ENCODE measurements at places on chromosomes 2 and 18.

DNA sequence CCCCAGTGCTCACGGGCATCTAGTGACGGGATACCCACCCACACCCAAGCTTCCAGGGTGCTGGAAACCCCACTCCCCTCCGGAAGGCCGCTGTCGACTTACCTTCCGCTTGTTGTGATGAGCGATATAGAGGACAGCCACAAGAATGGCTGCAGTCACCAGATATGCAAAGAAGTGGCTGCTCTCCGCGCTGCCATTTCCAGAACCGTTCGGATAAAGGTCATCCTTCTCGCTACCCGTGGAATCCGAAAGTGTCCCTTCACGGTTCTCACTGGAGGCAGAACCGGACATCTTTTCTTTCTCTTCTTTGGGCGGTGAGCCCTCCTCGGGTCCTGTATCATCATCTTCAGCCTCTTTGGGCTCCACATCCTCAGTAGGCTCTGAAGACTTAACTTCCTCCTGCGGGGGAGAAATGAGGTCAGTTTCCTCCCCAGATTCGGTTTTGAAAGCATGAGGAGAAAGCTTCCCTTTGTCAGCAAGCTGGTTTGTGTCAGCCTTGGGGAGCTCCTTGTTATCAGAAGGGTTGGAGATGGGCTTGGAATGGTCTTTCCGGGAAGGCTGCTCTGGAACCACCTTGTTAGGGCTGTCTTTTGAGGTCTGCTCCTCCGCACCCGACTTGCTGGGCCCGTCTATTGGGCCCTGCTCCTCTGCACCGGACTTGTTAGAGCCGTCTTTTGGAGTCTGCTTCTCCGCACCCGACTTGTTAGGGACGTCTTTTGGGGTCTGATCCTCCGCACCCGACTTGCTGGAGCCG, 1.2 kb downstream of the TGOLN2 start:
- DNase-seq, result no peak

DNA sequence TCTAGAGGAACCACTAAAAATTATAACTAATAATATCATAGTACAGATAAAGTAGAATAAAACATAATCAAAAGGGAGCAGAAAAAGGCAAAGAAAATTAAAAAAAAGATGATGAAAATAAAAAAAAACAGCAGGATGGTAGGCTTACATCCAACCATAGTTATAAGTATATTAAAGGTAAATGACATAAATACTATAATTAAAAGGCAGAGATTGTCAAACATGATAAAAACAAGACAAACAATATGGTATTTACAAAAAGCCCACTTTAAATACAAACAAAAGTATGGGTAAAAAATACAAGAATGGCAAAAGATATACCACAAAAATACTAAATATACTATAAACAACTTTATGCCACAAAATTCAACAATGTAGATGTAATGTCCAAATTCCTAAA, 24.4 kb downstream of the CCDC148 start:
- no peak for DNase-seq

GRCh38 chr2:191188550-191189093, 37.8 kb upstream of the STAT4 start:
- DNase-seq, result no peak

DNA sequence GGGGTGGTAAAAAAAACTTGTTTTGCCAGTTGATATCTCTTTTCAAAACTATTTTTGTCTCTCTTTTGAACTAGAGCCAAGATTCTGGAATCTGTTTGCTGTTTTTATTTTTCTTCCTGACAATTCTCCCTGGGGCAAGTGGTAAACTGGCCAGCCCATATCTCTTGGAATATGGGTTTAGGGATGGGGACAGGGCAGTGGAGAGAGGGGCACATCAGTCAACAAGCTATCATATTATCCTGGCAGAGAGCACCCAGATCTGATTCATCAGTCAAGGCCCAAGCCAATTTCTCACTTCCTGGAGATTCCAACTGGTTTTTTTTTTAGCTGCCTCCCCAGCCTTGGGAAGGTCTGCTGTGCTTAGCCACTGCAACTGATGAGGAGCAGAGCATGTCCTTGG, 52.3 kb downstream of the ARHGAP28 start:
- no peak for DNase-seq

- no peak for DNase-seq
These were observed 472.5 kb downstream of the PID1 start for GRCh38 chr2:228798458-228799207.

DNA sequence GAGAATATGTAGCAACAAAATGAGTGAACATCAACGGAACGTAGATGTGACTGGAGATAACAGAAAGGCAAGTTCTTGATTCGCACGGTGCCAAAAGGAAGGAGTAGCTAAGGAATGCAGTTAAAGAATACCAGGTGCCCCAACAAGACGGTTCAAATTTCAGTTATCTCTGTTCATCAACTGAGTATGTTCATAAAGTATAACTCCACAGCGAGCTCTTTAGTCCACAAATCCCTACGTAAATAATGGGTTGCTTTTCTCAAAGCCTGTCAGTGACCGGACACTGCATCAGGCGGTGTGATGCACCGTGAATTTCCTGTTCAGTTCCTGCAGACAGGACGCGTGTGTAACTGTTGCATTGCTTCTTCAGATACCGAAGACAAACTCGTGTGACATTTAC, 91.8 kb downstream of the NOL10 start:
- DNase-seq, result no peak

DNA sequence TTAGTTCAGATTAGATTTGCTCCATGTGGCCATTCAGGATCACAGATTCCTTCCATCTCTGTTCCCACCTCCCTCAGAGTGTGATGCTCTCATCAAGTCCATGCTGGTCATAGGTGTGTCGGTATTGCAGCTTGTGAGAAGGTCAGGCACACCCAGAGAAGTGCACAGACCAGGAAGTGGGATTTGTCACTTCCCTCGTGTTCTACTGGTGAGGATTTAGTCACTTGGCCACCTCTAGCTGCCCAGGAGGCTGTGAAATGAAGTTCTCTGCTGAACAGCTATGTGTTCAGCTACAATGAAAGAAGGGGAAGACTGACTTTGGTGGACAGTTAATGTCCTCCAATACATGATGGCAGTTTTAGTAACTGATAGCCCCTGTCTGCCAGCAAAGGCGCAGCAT, 3.5 kb upstream of the LANCL1 start:
- DNase-seq, result no peak

DNA sequence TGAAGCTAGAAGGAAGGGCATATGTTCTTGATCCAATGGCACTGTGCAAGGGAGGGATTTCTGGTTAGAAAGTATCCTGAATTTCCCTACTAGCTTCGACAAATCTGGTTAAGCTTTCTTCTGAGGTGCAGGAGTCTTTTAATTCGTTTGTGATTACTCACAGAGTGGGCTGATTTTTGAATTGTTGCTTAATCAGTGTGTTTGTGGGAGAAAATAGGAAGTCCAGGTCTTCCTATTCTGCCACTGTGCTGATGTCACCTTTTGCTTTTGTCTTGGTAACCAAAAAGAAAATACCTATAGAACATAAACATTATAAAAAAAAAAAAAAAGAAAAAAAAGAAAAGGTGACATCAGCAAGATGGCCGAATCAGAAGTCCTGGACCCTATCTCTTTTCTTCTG, 1008.6 kb downstream of the TSN start:
- DNase-seq, result no peak

- DNase-seq, result no peak
These were observed 223.8 kb downstream of the FAM210A start for GRCh38 chr18:13502585-13502984.

- no peak for DNase-seq
These were observed 2.8 kb upstream of the CAPN10 start for GRCh38 chr2:240583774-240584173.

DNA sequence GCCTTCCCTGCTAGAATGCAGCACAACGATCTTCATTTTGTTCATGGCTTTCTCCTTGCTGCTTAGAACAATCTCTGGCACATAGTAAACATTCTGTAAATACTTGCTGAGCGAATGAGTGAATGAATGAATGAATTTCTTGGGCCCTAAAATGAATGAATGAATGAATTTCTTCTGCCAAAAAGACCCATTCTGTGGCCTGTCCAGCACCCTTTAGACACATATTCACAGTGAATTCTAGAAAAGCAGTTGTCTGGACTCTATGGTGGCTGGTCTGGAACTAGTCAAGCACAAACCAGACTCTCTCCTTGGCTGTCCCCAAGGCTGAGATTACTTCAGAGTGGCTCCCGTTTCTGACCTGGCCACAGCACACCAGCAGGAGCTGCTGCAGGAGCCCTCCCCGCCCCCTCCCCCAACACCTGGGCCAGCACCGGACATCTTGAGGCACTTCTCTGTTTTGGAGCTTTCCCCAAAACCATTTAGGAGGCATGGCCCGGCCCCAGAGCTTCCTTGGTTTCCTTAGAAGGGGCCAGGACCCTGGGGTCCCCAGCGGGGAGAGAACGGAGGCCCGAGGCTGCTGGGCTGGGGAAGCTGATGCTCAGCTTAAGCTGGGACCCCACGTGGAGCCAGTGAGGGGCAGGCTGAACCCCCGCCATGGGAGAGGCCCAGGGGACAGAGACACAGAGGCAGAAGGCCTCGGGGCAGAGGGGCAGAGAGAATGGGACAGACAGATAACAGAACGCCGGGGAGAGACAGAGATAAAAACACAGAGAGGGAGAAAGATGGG, 159.0 kb downstream of the ZFP36L2 start:
- no peak for DNase-seq

- DNase-seq, result no peak
These were observed 113.5 kb downstream of the KCTD1 start for GRCh38 chr18:26434887-26435286.

- no peak for DNase-seq
These were observed 302.4 kb downstream of the LRRTM1 start for GRCh38 chr2:80002112-80002511.

- no peak for DNase-seq
These were observed 984.5 kb upstream of the CDH2 start for GRCh38 chr18:29161429-29161828.

GRCh38 chr2:109683452-109683851, 69.3 kb downstream of the SOWAHC start:
- DNase-seq, result no peak

DNA sequence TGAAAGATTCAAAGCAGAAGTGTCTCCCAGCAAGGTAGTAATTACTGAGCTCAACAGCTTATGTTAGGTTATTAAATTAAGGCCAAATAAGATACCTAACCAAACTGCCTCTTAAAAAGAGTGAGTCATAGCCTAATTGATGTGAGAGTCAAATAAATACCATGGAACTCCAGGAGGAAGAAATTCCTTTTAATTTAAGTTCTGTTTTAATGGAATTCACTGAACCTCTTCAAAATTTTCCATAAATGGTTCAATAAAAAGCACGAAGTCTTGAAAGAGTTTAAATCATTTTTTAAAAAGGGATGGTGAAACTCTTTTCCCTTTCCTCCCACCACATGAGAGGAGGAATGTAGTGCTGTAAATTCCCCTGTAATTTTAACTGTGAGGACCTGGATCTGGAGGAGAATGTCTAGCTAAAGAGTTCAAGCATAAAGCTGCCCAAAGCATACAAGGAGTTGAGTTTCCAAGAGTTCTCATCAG, 180.8 kb upstream of the MMADHC start:
- no peak for DNase-seq

DNA sequence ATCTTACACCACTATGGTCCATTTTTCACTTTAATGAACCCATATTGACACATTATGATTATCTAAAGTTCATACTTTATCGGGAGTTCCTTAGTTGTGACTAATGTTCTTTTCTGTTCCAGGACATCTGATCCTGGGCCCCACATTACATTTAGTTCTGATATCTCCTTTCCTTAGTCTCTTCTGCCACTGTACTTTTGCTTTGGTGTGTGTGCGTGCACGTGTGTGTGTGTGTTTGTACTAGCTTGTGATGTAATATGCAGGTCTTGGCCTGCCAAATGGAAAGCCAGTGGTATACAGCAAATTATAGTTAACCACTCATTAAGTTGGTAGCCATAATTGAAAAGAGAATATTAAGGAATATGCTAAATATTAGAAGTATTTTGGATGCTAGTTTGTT, 88.0 kb downstream of the CDC42EP3 start:
- no peak for DNase-seq

DNA sequence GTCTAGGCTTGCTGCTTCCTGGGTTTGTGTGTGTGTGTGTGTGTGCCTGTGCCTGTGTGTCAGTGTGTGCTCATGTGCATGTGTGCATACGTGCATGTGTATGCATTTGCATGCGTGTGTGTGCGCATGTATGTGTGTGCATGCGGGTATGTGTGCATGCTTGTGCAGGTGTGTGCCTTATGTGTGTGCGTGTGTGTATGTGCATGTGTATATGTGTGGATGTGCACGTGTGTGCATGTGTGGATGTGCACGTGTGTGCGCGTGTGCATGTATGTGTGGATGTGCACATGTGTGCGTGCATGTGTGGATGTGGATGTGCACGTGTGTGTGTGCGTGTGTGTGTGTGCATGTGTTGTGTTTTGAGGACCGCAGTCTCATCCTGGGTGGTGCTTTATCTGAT, 42.8 kb downstream of the LPIN1 start:
- DNase-seq, result no peak

- no peak for DNase-seq
These were observed 72.1 kb downstream of the TSHZ1 start for GRCh38 chr18:75282746-75283145.

DNA sequence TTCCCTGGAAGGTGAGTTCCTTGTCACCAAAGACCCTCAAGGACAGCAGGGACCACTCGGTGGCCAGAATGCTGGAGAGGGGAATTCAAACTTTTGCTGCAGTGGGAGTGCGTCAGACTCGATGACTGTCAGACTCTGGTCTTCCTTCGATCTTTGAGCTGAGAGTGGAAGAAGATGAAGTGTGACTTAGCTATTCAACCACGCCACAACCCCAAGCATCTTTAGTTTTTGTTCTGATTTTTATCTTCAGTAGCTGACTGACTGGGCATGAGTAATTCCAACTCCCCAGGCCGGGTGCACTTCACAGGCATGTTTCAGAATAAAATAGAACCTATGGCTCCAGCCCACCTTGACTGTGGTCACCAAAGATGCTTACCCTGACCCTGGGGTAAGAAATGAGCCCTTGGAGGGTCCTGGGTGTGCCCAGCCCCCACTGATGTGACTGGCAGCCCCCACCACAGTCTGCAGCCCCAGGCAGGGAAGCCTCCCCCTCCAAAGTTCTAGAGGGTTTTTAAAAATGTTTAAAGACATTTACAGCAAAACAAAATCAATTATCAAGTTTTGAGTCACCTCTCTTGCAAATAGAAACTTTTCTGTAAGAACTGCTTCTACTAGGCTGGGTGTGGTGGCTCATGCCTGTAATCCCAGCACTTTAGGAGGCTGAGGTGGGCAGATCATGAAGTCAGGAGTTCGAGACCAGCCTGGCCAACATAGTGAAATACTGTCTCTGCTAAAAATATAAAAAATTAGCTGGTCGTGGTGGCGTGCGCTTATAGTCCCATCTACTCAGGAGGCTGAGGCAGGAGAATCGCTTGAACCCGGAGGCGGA, 24.9 kb upstream of the YWHAQ start:
- DNase-seq, result no peak

- no peak for DNase-seq
These were observed 16.7 kb downstream of the TSN start for GRCh38 chr2:121771976-121772742.

- DNase-seq, result no peak
These were observed 62.7 kb upstream of the TAF1B start for GRCh38 chr2:9780368-9781130.

DNA sequence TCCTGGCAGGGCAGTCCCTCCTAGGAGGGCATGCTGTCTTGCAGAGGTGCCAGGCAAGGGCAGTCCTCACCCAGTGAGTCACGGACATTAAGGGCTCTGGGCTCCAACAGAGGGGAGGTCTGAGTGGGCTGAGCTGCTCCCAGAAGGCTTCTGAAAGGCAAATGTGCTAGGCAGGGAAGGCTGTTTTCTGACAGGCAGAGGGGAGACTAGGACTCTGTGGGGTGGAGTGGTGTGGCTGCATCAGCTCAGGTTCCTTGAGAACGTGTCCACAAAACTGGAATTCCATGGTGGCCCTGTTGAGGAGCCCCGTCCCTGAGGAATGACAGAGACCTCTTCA, 283.5 kb downstream of the MYCN start:
- no peak for DNase-seq

GRCh38 chr2:10172033-10172871, 49.7 kb downstream of the RRM2 start:
- DNase-seq, result no peak
